ENCODE measurements at places on chromosomes 5 and 9.

DNA sequence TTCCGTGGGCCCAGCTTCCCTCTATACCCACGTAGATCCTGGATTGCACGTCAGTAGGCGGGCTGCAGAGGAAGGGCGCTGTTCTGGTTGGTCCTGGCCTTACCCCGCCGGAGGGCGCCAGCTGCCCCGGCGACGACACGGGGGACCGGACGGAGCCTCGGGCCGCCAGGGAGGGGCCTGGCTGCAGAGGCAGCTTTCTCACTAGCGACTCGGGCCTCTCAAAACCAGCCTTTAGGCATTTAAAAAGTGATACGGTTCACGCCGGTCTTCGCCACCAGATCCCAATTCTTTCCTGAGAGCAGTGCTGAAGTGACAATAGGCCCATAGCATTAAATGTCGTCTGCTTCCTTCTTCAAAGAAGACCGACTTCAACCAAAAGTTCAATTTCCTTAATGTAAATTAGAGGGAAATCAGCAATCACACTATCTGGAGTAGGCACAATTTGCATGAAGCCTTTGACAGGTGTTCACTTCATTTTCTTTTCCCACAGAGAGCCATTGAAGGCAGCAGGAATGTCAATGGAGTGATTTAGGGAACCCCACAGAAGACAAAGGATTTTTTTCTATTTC lies 17.6 kb upstream of the UBE2D2 start:
- DNase-seq: peak; percentile 56

- DNase-seq: no peak
Measured at GRCh38 chr9:78982849-78983248, 588.9 kb upstream of the TLE4 start.

- DNase-seq: peak; percentile 49
Measured at GRCh38 chr5:98768160-98768959, 5.1 kb upstream of the RGMB start.

DNA sequence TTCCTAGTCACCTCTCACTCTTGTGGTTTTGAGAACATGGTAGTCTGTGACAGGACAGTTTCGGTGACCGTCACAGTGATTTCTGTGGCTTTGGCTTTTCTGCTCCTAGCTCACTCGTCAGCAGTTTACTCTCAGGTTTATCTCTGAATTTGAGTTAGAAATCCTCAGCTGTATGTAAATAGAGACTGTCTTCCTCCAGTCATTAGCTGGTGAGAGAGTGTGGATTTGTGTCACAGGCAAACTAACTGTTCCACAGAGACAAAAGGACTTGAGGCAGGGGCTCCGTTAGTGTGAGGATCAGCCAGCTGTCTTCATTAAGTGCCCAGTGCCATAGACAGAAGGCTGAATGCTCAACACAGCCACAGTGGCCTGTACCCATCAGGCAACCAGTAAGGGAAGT lies 131.4 kb downstream of the CD180 start:
- peak; percentile 60 for DNase-seq

DNA sequence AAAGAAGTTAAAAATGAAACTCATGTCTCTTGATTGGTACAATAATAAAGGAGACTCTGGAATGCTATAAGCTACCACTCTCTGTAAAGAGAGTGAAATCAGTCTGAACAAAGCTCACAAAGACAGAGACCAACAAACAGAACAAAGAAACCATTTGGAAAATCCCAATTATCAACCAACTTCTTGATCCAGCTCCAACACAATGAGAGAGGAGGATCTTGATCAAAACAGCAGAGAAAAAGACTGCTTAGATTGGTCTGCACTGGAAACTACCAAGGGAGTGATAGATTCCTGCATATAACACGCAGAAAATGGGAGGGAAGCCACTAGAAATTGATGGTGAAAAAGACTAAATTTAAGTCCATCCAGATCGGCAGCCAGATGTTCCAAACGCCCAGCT lies 23.1 kb upstream of the RNF38 start:
- DNase-seq: no peak

GRCh38 chr5:176743868-176744583 lies 66.3 kb upstream of the UNC5A start:
- DNase-seq: no peak

GRCh38 chr5:40001796-40002195 lies 577.0 kb upstream of the DAB2 start:
- DNase-seq: no peak

- no peak for DNase-seq
Measured at GRCh38 chr5:149605998-149606724, 24.9 kb downstream of the ARHGEF37 start.

GRCh38 chr9:86771941-86772634 lies 175.2 kb downstream of the GAS1 start:
- DNase-seq: no peak

GRCh38 chr9:89432986-89433530 lies 64.9 kb downstream of the SEMA4D start:
- no peak for DNase-seq

GRCh38 chr5:132485641-132486317 lies 4.8 kb downstream of the IRF1 start:
- DNase-seq: no peak

DNA sequence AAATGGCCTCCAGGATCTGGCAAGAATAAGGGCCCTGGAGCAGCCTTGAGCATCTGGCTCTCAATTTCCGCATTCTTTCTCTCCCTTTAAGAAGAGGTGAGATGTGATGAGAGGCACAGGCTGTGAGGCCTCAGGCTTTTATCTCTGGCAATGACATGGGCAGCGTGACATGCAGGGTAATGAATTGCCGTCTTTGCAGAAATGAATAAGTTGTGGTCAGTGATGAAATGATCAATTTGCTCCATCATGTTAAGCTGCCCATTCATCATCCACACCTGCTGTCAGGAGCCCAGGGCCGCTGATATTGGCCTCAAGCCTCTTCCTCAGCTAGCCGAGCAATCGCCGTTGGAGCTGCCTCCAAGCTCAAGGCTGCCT lies 265.3 kb downstream of the TRIM32 start:
- no peak for DNase-seq

- DNase-seq: no peak
Measured at GRCh38 chr5:145908206-145908960, 28.0 kb upstream of the SH3RF2 start.

GRCh38 chr5:54803471-54804011 lies 181.9 kb downstream of the ESM1 start:
- no peak for DNase-seq

DNA sequence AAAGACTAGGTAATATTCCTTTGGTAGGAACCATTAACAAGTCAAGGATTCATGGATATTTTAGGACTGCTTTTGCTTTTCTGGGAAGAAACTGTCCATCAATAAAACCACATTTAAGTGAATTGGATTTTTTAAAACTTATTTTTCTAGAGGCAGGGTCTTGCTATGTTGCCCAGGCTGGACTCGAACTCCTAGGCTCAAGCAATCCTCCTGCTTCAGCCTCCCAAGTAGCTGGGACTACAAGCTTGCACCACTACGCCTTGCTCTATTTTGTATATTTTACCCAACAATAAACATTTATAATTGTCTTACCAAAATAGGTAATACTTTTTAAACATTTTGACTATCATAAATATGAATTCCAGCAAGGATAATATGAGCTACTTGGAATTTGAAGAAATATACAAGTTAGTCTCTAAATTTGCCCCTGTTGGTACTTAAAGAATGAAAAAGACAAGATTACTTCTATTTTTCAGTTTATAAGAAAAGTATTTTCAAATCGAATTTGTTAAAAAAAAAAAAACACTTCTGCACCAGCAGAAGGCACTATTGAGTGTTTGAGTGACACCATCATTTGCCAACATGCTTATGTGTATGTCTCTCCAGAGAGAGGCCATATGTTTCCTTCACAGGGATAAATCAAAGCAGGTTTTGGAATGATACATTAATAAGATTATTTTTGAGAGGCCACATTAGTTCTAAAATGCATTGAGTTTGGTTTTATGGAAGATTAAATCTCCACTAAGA lies 60.0 kb upstream of the CARTPT start:
- no peak for DNase-seq

- no peak for DNase-seq
Measured at GRCh38 chr9:103041961-103042360, 46.8 kb downstream of the CYLC2 start.

GRCh38 chr5:139985733-139986132 lies 57.4 kb downstream of the NRG2 start:
- DNase-seq: no peak

GRCh38 chr9:77856615-77857014 lies 175.0 kb downstream of the GNAQ start:
- no peak for DNase-seq

- no peak for DNase-seq
Measured at GRCh38 chr5:172830876-172831662, 3.0 kb upstream of the ERGIC1 start.

DNA sequence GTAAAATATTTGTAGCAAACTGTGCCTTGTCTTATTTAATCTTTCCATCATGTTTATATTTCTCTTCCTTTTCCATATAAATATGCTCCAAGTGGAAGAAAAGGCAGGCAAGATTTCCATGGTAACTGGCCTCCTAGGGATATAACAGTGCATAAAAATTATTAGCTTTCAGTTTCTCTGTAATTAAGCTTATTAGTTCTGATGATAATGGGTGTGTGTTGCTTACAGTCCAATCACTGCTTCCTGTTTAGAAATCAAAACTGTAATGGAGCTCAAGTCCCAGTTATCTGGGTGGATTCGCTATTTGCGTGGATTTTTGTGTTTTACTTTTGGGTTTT lies 213.0 kb downstream of the PJA2 start:
- DNase-seq: no peak

GRCh38 chr5:178632285-178632684 lies 5.4 kb upstream of the CLK4 start:
- no peak for DNase-seq

DNA sequence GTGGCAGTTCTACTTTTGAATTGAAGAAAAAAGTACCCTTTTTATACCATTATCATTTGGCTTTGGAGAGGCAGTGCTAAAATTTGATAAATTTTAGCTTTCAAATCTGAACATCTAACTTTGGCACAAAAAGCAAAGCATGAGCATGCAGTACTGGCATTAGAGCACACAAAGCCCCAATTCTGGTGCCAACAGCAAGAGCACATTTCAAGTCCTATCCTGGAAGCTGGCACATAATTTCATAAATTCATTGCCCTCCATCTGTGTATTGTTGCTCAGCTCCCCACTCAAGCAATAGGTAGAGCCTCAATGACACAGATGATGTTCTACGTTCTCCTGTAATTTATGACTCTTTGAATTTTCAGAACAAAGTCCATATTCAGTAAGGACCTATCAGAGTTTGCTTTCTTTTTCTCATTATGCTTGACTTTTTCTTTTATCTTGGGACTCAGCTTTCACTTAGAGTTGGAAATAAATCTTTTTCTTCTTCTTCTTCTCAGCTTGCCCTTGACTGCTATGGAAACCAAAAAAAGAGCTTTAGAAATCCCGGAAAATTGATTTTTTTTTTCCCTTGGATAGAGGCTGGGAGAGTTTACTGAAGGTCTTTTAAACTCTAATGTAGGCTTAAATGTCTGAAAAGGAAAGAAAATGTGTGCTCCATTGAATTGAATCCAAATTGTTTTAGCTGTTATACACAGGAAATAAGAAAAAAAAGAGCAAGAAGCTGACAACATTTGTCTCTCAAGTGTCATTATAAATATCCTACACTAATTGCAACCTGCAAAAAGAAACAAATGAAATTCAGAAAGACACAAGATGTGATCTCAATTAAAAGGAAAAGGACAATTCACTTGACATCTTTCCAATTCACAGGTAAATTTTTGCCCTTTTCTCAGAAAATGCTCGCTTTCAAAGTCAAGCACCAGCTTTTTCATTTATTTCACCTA lies 380.8 kb upstream of the CDH18 start:
- DNase-seq: no peak

DNA sequence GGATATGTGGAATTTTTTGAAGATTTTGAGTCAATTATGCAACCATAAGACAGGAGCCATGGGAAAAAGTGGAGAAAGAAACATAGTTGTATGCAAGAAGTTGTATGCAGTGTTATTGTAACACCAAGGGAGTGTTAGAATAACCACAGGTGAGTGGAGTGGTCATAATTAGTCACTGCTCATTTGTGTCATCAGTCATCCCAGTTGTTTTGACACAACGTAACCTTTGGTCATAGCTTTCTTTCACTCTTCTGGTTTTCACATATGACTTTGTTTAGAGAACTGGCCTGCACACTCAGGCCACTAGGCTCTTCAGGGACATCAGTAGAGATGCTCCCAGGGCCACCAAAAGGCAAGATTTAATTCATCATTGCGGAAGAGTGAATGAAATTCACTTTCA lies 158.7 kb upstream of the HMHB1 start:
- DNase-seq: peak; percentile 12

DNA sequence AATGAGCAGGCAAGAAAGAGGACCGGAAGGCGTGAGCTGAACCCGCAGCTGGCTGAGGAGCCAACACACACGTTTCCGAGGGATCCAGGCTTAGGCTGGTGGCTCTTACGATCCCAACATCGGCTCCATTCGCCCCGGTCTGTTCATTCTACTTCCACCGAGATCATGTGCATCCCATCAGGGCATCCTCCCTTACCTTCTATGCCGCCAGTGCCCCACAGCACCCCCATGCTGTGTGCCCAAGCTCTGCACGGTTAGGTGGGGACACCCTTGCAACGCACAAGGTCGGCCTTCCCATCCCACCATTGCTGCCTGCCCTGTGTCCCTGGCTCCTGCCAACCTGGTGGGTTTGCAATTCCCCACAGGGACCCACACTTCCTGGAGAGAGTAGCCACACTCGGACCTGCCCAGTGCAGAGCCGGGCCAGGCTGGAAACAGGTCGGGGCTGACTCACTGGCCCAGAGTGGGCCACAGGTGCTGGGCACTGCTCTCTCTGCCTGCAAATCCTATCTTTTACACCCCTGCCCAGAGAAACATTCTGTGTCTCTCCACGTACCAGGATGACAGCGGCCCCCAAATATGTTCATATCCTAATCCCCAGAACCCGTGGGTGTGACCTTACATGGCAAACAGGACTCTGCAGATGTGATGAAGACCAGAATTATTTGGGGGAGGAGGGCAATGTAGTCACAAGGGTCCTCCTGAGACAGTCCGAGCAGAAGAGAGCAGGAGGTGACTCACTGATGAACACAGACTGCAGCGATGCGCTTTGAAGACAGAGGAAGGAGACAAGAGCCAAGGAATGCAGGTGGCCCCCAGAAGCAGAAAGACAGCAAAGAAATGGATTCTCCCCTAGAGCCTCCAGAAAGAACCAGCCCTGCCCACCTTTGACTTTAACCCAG lies 182.2 kb downstream of the AUH start:
- peak; percentile 22 for DNase-seq

- no peak for DNase-seq
Measured at GRCh38 chr5:2282034-2282690, 399.4 kb upstream of the IRX4 start.

DNA sequence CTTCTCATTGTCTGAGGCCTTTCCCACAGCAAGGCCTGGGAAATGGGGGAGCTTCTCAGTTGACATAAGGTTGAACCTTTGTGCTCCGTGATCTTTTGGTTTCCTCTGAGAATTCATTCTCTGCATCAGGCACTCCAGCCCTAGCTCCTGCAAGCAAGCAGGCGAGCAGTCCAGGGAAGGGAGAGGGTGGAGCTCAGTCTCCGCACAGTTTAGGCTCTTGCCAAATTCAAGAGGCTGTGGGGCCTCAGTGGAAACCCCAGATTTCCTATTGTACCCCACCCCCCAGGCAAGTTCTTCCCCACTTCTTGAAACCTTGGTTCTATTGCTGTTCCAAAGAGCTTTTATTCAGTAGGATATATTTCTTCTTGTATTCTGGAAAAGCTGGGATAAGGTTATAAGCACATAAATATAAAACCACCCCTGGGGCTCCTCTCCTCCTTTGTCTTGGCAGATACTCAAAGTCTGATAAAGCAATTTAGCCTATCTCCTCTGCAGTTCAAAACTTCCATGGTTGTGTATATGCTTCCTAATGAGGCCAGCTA lies 147.2 kb downstream of the PDZD2 start:
- DNase-seq: no peak

Data from activated CD4-positive, alpha-beta T cell treated with anti-CD3 and anti-CD28 coated beads for 48 hours (primary cell).